ENCODE measurements at places on chromosomes 4 and X.

- DNase-seq, result peak; percentile 96
Observed at GRCh38 chr4:137664046-137664387, 131.7 kb upstream of the PCDH18 start.

DNA sequence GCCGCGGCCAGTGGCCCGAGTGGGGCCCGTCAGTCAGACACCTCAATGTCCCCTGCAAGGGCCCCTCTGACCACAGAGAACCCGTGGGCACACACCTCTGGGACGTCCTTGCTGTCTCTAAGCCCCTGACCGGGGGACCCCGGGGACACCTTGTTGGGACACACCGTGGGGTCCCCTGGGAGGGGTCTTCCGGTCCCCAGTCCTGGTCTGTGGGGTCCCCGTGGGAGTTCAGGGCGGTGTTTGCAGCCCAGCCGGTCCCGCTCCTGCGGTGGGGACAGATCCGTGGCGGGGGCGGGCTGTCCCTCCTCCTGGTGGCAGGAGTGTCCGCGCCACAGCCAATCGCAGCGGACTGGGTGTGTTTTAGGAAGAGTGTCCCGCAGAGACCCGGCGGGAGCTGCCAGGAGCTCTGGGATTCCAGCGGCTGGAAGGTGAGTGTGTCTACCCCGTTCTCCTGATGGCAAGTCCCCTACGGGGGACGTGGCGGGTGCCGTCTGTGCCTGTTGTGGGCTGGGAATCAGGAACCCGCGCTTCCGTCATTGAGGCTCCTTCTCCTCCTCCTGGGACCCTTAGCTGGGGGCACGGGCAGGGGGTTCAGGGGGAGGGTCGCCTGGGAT, 5.1 kb upstream of the PLCXD1 start:
- no peak for DNase-seq

DNA sequence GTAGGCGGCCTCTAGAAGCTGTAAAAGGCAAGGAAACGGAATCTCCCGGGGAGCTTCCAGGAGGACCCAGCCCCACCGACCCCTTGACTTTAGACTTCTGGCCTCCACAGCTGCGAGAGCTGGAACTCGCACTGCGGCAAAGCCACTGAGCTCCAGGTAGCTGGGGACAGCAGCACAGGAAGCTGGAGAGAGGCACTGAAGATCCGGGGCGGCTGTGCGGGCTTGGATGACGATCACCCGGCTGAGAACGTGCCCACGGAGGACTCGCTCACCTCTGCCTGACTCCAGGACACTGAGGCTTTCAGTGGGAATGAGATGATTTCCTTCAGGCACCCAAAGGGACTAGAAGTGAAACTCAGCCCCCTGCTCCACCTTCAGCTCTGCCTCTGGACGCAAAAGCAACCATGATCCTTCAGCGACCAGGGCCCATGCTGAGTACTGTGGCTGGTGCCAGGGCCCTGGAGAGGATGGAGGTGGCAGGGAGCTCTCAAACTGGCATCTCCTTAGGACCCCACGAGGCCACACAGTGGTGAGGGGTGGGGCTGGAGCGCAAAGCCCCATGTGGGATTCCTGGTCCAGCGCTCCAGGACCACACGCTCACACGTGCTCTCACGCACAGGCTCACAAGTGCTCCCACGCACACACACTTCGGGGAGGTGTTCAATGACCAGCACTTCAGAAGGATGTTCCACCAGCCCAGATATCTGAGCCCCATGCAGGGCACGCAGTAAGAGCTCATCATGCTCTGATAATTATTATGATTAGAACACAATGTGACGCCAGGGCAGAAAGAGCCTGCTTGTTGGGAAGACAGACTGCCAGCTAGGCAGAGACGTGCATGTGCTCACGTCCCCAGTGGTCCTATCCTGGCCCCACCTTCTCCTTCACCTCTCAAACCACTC, 47.2 kb downstream of the ADRA2C start:
- no peak for DNase-seq

GRCh38 chr4:76960014-76960413, 10.5 kb downstream of the SEPTIN11 start:
- no peak for DNase-seq

- no peak for DNase-seq
Observed at GRCh38 chrX:103215425-103215991, 600 bp downstream of the BEX4 start.

DNA sequence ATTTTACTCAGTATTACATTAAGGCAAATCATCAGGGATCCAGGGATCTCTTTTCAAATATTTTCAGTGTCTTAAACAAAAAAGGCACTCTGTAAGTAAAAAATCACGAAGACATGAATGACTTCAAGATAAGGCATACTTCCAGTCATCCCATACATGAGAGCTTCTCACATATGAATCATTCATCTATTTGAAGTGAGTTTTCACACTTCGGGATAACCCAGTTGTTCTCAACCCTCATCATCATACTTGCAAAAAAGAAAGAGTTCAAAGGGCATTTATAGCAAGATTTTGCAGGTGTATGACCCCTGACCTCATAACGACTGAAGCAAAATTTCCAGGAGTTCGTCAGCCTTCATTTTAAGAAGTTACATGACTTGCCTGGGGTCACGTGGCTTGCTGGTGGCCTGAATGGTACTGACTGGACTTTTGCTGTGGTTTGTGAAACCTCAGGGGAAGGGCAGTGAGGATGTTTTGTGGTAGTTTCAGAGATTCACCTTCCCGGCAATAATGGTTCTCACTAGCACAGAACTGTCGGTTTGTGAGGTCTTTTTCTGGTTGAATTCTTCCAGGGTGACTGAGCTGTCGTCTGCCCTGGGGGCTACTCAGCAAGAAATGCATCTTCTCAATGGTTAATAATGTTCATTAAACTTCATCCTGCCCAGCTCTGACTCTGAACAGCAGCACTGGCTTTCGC, 115.8 kb upstream of the SHISA3 start:
- DNase-seq, result no peak

- DNase-seq, result no peak
Observed at GRCh38 chrX:138928737-138929459, 217.4 kb upstream of the FGF13 start.

Data from fibroblast of skin of left biceps (primary cell).